ENCODE measurements at places on chromosomes 6 and 20.

DNA sequence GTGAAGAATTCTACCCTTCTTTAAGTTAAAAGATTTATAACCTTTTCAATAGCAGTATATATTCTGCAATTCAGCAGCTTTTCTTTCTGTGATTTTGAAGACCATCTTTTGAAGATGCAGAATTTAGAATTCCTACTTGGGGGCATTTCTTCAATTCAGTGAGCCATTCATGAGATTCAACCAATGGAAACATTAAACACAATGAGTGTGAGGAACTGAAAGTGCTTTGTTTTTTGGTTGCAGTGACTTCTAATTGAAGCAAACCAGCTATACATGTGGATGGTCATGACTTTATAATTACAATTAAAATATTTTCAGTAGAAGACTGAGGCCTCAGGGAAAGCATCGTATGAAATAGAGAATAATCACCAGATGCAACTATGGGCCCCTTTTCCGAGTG, 108.3 kb downstream of the CARMIL1 start:
- DNase-seq = no peak

DNA sequence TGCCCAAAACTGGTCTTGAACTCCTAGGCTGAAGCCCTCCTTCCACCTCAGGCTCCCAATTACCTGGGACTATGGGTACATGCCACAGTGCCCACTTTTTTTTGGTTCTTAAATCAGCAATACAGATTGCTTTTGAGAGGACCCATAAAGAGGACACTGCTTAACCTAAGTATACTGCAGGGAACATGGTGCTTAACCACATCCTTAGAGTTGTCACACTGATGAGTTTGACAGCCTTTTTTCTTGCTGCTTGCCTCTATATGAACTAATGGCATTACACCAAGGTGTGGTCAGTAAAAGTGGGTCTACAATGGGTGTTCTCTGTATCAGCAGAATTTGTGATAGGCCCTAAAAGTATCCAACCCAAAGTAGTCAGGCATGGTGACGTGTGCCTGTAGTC, 7.2 kb upstream of the SLC35D3 start:
- no peak for DNase-seq

GRCh38 chr20:11128220-11128718, 454.5 kb upstream of the JAG1 start:
- no peak for DNase-seq

- DNase-seq = no peak
Measured at GRCh38 chr6:132952986-132953385, 138.6 kb downstream of the RPS12 start.

- no peak for DNase-seq
Measured at GRCh38 chr6:75201021-75201420, 4.8 kb downstream of the COL12A1 start.

DNA sequence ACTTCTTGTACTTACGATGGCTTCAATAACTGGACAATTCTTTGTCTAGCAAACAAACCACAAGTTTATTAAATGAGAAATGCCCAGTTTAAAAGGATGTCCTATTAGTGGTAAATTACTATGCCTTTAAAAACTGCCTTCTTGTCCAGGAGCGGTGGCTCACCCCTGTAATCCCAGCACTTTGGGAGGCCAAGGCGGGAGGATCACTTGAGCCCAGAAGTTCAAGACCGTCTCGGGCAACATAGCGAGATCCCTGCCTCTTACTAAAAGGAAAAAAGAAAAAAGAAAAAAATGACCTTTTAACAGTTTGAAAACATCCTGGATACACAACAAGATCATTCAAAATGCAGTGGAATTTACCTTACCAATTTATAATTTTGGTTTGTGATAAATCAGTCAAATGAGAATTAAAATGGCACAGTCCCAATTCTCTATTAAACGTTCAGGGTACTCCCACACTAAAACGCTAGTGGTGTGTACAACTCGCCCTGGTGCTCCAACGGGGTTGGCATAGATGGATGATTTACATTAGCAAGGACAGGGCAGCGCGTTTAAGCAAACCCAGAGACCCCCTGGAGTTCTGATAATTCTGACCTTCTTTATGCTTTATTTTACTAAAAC, 2.3 kb downstream of the ZBTB2 start:
- DNase-seq = no peak

- DNase-seq = no peak
Measured at GRCh38 chr6:136403110-136403980, 113.7 kb upstream of the BCLAF1 start.

GRCh38 chr6:139531148-139532115, 157.0 kb upstream of the CITED2 start:
- no peak for DNase-seq
